Lower leg skin (tissue), 4 donors: ENCODE measurements at places on chromosomes 3 and 15.
A peak's percentile ranks its signal among the peaks of the same experiment; 100 is the strongest.

- DNase-seq = no peak
These were observed 27.7 kb upstream of the PCOLCE2 start for GRCh38 chr3:142916605-142917004.

GRCh38 chr3:190546881-190547510, 33.1 kb downstream of the IL1RAP start:
- DNase-seq = no peak

GRCh38 chr15:76711351-76711827, 193.8 kb downstream of the SCAPER start:
- DNase-seq = no peak

- no peak for DNase-seq
These were observed 622.2 kb upstream of the ZNF385D start for GRCh38 chr3:22373182-22373581.

DNA sequence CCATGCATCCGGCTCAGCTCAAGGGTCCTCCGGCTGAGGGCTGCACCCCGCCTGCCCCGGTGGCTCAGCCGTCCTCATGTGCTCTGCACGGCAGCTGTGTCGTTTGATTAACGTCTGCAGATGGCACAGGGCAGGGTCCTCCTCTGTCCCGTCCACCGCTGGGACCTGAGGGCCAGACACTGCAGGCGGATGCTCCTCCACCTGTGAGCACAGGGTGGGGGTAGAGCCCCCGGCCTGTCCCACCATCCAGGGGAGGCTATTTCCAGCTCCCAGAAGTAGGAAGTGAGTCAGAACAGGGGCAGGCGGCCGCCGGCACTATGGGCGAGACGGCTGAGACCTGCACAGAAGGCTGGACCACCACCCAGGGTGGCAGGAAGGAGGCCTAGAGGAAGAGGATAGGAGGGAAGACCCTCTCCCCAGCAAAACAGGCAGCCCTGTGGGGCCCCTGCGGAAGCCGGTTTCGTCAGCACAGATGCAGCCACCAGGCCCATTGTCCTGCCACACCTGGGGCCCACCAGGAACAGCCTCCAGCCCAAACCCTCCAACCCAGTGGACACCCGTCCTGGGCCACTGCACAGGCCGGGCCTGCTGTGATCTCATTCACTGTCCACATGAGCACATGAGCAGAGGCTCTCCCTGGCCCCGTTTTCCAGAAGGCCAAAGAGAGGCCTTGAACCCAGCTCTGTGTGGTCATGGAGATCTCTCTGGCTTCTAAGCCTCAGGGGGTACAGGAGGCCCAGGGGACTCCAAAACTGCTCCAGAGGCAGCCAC, 12.6 kb upstream of the PLXND1 start:
- DNase-seq = peak; percentile 85

DNA sequence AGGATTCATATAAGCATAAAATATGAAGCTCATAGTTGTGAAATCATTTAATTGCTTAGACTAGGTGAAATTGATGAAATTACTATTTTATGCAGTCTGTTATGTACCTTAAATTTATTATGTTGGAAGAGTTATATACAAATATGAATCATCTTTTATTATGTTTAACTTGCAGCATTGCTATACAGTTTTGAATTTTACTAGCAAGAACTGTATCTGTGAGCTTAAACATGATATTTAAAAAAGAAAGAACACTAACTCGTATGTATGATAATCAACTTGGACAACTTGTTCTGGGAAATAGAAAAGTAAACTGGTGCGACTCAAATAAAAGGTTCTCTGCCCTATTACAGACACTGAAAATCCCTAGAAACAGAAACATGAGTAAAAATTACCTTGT, 1.8 kb downstream of the STX19 start:
- no peak for DNase-seq

DNA sequence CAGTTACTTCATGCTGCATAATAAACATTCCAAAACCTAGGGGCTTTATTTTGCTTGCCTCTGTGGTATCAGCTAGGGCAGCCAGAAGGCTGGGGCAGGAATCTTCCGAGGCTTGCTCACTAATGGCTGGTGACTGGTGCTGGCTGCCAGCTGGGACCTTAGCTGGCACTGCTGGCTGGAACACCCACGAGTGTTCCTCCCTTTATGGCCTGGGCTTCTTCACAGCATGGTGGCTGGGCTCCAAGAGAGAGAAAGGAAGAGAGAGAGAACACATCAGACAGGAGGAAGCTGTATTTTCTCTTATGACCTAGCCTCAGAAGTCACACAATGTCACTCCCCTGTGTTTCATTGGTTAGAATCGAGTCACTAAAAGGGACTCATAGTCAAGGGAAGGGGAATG, 23.9 kb upstream of the CDCP1 start:
- DNase-seq = peak; percentile 47

DNA sequence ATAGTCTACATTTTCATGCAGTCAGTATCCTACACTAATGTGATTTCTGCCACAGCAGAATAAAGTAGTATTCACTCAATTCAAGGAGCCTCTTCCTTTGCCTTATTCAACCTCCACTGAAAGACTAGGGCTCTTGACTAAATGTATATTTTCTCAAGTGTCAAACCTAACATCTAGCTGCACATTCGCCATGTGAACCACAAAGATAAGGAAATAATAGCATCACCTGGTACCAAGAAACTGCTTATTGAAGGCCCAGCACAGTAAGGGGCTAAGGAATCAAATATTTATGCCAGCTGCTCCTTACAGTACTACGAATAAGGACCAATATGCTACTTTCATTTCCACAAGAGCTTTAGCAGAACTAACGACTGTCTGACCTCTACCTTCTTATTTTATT, 1.3 kb downstream of the SRP14 start:
- no peak for DNase-seq

- DNase-seq = no peak
These were observed 121.6 kb downstream of the UBE2E2 start for GRCh38 chr3:23324745-23325144.

- no peak for DNase-seq
These were observed 19.5 kb downstream of the COPS2 start for GRCh38 chr15:49135911-49136310.

- DNase-seq = no peak
These were observed 18.0 kb upstream of the OR5K3 start for GRCh38 chr3:98372445-98372844.

- no peak for DNase-seq
These were observed 6.8 kb upstream of the MFSD1 start for GRCh38 chr3:158794936-158795518.

DNA sequence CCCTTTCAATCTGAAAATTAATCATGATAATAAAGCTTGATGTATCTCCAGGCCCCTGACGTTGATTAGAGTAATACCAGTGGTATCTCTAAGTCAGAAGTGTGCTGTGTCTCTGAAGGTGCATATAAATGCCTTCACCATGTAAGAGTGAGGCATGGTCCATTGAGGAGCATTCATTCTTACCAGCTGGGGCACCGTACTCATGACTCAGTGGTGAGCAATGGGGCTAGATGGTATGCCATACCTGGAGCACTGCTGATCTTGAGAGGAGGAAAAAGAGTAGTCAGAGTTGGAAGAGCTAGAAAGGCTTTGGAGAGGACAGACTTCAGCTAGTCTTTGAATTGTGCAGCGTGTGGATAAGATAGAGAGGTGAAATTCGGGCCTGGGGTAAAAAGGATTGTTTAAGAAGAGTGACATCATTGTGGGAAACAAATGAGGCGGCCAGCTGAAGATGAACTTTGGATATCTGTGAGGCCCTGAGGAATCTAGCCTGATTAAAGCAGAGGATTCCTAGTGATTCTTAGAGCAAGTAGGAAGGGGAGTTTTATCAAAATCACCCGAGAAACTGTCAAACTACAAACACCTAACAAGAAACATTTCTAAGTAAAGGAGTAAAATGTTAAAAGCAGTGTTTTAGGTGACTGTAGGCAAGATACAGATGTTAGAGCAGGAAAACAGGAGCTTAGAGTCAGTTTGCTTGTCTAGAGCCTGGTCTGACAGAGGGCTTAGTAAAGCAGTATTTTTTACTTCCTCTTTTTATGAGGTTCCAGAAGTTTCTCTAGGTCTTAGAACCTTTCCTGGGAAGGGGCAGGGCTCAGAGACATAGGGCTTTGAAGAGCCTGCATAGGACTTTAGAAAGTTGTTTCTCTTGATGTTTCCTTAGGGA, 13.6 kb downstream of the TMOD3 start:
- no peak for DNase-seq

- DNase-seq = no peak
These were observed 17.0 kb downstream of the ILDR1 start for GRCh38 chr3:122004991-122005565.

- DNase-seq = no peak
These were observed 2.5 kb downstream of the ARHGAP31 start for GRCh38 chr3:119296727-119297122.

- DNase-seq = no peak
These were observed 40.6 kb downstream of the SLC9C1 start for GRCh38 chr3:112253301-112253971.

GRCh38 chr3:9870978-9871377, 9.1 kb downstream of the CIDEC start:
- DNase-seq = no peak

DNA sequence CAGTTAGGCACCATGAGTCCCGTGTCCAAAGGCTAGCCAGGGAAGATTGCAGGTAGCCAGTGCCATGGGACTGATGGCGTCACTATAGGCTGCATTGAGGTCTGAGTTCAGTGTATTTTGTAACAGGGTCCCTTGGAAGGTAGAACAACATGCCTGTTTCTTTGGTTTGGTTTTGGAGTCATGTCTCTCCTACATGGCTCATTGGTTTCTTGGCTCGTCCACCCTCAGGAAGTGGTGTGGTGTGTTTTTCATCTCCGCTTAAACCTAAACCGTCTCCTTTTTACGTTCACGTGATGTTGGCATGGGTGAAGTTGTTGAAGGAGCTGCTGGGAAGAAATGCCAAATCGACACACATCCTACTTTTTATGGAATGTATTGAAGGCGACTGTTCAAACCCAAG, 71.6 kb downstream of the FLNB start:
- no peak for DNase-seq

- DNase-seq = no peak
These were observed 343.7 kb upstream of the SOX14 start for GRCh38 chr3:137420198-137420995.

DNA sequence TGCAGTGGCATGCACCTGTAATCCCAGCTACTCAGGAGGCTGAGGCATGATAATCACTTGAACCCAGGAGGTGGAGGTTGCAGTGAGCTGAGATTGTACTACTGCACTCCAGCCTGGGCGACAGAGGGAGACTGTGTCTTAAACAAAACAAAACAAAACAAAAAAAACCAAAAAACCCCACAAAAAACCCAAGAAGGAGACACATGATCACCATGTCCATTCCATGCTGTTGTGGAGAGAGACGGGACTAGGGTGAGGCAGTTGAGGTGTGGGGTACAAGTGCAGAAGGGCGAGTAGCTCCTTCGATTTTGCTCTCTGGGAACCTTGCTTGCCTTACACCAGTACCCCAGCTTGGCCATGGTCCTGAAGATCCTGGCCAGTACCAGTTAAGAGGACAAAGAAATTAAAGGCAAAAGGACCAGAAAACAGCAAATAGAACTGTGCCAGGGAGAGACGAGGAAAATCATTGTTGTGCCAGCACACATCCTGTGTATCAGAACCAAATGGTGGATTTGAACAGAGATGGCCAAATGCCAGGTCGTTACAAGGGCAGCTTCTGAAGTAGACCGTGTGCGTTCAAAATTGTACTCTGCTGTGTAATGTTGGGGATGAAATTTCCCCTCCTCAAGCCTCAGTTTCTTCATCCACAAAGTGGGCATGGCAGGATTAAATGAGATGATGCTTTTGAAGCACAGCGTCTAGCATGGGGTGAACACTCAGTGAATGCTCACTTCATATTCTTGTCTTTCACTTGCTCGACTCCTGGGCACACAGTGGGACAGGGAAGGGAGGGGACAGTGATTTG, 42.9 kb upstream of the CTSH start:
- no peak for DNase-seq

GRCh38 chr3:12316253-12316652, 27.4 kb downstream of the PPARG start:
- no peak for DNase-seq

- peak; percentile 48 for DNase-seq
These were observed 20.3 kb upstream of the NOX5 start for GRCh38 chr15:68994149-68994548.

- DNase-seq = no peak
These were observed 43.9 kb upstream of the KCNH8 start for GRCh38 chr3:19104459-19104858.

DNA sequence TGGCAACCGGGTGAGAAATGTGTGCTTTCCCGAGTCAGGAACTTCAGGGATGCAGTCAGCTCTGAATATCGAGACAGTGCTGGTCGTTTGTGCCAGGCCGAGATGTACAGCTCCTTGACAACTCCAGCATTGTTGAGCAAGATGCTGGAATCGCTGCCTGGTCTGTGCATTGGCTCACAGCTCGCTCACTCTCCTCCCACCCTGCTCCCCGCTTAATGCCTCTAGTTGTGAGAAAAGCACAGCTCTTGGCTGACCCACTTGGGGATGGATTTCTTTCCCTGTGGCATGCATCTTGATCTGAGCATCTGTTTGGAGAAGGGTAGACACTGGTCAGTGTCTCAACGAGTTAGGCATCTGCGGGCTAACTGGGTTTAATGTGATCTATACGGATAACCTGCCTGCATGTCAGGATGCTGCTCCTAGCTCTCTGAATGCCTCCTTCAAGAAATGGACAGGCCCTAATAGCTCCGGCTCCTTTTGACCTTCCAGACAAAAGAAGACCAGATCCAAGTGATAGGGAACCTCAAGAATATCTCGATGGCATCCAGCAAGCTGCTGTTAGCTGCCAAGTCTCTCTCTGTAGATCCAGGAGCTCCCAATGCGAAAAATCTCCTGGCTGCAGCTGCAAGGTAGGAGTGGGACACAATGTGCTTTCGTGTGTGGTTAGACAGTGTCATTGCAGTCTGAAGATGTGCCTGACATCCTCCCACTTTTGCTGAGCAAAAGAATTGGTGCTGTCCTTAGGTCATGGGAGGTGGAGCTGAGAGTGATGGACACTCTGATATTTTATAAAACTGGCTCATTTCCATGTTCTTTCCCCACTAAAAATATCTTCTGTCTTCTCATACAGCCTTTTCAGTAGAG, 302.2 kb upstream of the TPM1 start:
- no peak for DNase-seq

- DNase-seq = no peak
These were observed 288.3 kb downstream of the ULK4 start for GRCh38 chr3:41673650-41674049.

- peak; percentile 69 for DNase-seq
These were observed 29.8 kb upstream of the APOD start for GRCh38 chr3:195613468-195614069.

DNA sequence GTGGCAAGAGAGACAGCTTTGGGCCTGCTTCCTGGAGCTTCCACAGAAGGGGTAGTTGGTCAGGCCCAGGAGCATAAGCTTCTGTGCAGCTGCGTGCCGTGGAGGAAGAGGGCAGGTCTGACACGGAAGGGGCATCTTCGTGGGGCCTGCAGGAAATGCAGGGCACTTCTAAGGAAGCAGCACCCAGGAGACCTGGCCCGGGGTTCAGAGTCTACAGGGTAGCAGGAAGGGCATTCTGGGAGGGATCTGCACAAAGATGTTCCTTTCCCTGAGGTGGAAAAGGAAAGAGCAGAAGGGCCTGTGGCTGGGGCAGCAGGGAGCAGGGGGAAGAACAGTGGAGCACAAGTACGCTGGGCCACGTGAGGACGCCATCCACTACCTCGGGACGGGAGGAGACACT, 85.1 kb downstream of the DNAJB8 start:
- no peak for DNase-seq

- peak; percentile 51 for DNase-seq
These were observed 87.2 kb upstream of the TBL1XR1 start for GRCh38 chr3:177284383-177284881.

- no peak for DNase-seq
These were observed 147.5 kb upstream of the SYNPR start for GRCh38 chr3:63130625-63131024.
